Spleen (tissue), 13 donors: ENCODE measurements at places on chromosomes 1 and 21. TPM values are rescaled to one million over a fixed set of nuclear protein-coding genes. Genes with fewer than 3 reads are reported as not detected.

Gene CHRM3
- polyA plus RNA-seq, result 0.13 TPM

Gene SELP
- polyA plus RNA-seq, result 1.2 TPM

Gene MFAP2
- 0.87 TPM for polyA plus RNA-seq

Gene FRRS1
- polyA plus RNA-seq, result 0.18 TPM

Gene IFFO2
- polyA plus RNA-seq, result 2.7 TPM

Gene OR2T29
- polyA plus RNA-seq, result 0.07 TPM

Gene HSPG2
- 63.5 TPM for polyA plus RNA-seq

Gene FCRL5
- 51.0 TPM for polyA plus RNA-seq

Gene CLCA4
- 0.09 TPM for polyA plus RNA-seq

Gene DAB1
- 0.03 TPM for polyA plus RNA-seq

Gene C1orf105
- polyA plus RNA-seq, result not detected

Gene TRAF3IP3
- 107 TPM for polyA plus RNA-seq

Gene ATPAF1
- polyA plus RNA-seq, result 31.7 TPM

Gene LENEP
- polyA plus RNA-seq, result not detected

Gene WDR3
- 2.6 TPM for polyA plus RNA-seq

Gene REN
- polyA plus RNA-seq, result not detected

Gene LINGO4
- polyA plus RNA-seq, result 0.04 TPM

Gene COA7
- polyA plus RNA-seq, result 1.9 TPM

Gene NBPF6
- 0.08 TPM for polyA plus RNA-seq

Gene TPTE
- not detected for polyA plus RNA-seq

Gene GJA5
- polyA plus RNA-seq, result 1.5 TPM

Gene OR2T33
- polyA plus RNA-seq, result not detected

Gene BRDT
- polyA plus RNA-seq, result not detected

Gene BARHL2
- polyA plus RNA-seq, result not detected

Gene CDC42BPA
- polyA plus RNA-seq, result 1.7 TPM

Gene LCE2C
- not detected for polyA plus RNA-seq

Gene RAB7B
- 0.85 TPM for polyA plus RNA-seq

Gene KCNJ6
- polyA plus RNA-seq, result under 0.01 TPM

Gene LIPI
- not detected for polyA plus RNA-seq

Gene CAMTA1
- polyA plus RNA-seq, result 84.8 TPM

Gene CLCC1
- polyA plus RNA-seq, result 5.9 TPM

Gene LRIF1
- polyA plus RNA-seq, result 15.1 TPM

Gene PDE9A
- 7.9 TPM for polyA plus RNA-seq

Gene ARTN
- 0.35 TPM for polyA plus RNA-seq

Gene S100A11
- 669 TPM for polyA plus RNA-seq

Gene CFAP74
- polyA plus RNA-seq, result 0.03 TPM

Gene HTR6
- not detected for polyA plus RNA-seq

Gene BRINP3
- polyA plus RNA-seq, result not detected

Gene SHE
- polyA plus RNA-seq, result 20.5 TPM

Gene TMIGD3
- polyA plus RNA-seq, result 32.7 TPM

Gene KNCN
- not detected for polyA plus RNA-seq

Gene RIMKLA
- 0.13 TPM for polyA plus RNA-seq

Gene HSD3B2
- polyA plus RNA-seq, result not detected

Gene PEX10
- 19.1 TPM for polyA plus RNA-seq

Gene MFSD2A
- polyA plus RNA-seq, result 4.1 TPM

Gene RHD
- 0.10 TPM for polyA plus RNA-seq

Gene LCE1C
- polyA plus RNA-seq, result not detected

Gene UBASH3A
- 3.3 TPM for polyA plus RNA-seq

Gene CELA3B
- 0.08 TPM for polyA plus RNA-seq

Gene KCNQ4
- polyA plus RNA-seq, result 0.19 TPM
